ENCODE measurements at places on chromosomes 2 and 18.

GRCh38 chr2:14558335-14558919 lies 74.1 kb upstream of the LRATD1 start:
- no peak for DNase-seq

GRCh38 chr18:111306-112014 lies 46.9 kb upstream of the USP14 start:
- DNase-seq, result no peak

- DNase-seq, result no peak
Observed at GRCh38 chr2:240947176-240947575, 41.0 kb downstream of the CROCC2 start.

DNA sequence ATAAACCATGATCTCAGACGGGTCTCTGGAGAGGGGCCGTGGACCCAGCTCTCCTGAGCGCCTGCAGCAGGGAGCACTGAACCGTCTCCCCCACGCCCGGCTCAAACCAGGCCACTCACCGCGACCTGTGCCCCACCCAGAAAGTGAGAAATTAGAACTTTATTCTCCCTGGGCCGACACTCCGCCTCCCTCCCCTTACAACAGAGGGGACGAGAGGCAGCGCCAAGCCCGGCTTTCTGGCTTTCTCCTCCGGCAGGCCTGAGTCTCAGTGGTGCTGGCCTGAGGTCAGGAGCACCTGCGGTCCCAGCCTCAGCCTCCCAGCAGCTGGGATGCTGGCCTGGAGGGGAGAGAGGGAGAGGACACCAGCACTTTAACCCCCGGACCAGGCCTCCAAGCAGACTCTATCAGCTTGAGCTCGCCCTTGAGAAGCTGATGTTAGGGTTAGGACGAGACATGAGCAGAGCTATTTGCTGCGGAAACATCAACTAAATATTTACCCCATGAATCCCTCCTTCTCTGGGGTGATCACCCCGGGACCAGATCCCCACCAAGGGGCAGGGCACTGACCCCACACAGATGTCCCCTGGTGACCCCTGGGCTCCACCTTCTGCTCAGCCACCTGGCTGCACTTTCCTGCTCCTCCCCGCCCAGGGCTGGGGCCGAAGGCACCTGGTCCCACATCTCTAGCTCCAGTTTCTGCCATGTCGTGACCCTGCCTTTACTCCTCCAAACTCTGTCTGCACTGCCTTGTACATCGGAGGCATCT lies 856.3 kb upstream of the SALL3 start:
- DNase-seq, result no peak

DNA sequence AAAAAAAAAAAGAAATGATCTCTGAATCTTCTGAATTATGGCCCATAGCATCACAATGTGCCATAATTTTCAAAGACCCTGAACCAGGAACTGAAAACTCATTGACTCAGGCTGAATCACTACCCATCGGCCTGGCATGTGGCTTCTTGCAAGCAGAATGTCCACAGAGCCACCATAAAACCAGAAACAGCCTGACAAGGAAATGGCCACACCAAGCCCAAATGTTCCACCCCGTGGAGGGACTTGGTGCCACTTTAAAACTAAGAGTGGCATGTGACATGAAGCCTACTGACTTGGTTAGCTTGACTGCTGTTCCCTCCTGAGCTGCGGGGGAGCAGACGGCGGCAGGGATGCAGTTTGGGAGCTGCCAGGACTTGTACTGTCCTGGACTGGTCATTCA lies 71.2 kb upstream of the RBM44 start:
- no peak for DNase-seq

- DNase-seq, result no peak
Observed at GRCh38 chr2:209529579-209529978, 105.7 kb downstream of the MAP2 start.

DNA sequence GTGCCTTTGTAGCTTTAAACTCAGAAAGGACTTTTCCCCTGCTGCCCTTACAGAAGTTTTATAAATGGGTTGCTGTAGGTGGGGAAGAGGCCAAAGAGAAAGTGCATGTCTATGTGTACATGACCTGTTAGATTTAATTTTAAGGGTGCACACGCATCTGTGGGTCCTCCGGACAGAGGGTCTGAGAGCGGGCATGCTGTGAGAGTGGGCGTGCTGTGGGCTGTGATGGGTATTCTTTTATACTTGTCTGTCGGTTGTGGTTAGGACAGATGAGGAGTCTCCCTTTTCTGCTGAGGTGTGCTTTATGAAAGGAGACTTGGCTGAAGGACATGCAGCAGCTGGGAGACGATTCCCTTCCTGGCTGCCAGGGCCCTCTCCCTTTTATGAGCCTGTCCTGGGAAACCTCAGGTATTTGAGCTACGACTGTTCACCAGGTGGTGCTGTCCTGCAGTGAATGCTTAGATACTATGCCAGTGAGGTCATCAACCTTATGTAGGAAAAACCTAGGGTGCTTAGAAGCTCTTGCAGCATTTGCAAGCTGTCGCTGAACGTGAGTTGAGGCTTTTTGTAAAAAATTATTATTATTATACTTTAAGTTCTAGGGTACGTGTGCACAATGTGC lies 67.5 kb downstream of the TANC1 start:
- peak; percentile 34 for DNase-seq

- no peak for DNase-seq
Observed at GRCh38 chr18:7592305-7593071, 25.4 kb downstream of the PTPRM start.

DNA sequence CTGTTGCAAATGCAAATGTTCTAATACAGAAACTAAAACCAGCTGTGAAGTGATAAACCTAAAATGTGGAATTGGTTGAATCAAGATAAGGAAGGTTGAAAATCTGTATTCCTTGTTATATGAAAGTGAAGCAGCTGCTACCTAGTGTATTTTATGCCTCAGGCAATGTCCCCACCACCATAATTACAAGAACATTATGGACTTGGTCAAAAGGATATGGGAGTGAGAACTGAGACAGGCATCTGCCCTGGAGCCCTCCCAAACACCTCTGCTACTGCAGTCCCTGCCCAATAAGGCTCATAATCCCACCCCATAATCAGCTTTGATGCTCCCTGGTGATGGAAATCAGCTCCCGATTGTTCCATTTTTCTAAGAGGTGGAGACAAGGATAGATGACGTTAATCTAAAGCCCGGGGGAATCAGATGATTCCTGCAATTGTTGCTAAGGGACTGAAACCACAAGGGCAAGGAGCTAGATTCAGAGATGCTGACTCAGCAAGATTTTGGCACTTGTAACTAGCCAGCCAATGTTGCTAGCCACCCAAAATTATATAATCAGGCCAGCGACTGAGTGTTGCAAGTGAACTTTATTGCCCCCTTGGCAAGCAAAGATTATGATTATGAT lies 69.5 kb downstream of the EVA1A start:
- no peak for DNase-seq

GRCh38 chr2:217064234-217065011 lies 204.6 kb upstream of the TNP1 start:
- DNase-seq, result no peak

DNA sequence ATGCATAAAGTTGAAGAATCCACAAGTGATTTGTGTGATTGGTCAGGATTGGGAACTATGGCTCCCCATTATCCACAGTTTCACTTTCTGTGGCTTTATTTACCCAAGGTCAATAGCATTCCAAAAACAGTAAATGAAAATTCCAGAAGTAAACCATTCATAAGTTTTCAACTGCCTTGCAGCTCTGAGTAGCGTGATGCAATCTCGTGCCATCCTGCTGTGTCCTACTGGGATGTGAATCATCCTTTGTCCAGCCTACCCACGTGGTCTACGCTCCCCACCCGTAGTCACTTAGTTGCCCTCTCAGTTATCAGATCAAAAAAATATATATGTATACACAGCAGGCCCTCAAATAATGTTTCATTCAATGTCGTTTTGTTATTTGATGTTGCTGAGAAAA lies 89.0 kb upstream of the DLGAP1 start:
- DNase-seq, result no peak

- no peak for DNase-seq
Observed at GRCh38 chr2:6626401-6627012, 239.2 kb downstream of the CMPK2 start.

DNA sequence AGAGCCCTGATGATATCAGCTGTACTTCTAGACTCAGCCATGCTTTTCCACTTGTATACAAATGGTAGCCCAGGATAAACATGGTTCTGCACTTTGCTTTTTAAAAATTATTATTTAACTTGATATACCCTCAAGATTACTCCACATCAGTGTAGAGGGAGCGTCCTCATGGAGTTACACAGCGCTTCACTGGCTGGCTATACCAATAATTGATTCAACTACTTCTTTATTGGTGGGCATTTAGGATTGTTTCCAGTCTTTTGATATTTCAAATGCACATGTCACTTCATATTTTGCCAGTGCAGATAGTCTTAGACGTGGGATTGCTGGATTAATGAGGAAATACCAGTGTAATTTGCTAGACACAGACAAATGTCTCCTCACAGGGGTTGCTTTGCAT lies 10.8 kb upstream of the NEDD4L start:
- DNase-seq, result peak; percentile 50

GRCh38 chr2:19346983-19347618 lies 11.3 kb downstream of the OSR1 start:
- DNase-seq, result no peak

DNA sequence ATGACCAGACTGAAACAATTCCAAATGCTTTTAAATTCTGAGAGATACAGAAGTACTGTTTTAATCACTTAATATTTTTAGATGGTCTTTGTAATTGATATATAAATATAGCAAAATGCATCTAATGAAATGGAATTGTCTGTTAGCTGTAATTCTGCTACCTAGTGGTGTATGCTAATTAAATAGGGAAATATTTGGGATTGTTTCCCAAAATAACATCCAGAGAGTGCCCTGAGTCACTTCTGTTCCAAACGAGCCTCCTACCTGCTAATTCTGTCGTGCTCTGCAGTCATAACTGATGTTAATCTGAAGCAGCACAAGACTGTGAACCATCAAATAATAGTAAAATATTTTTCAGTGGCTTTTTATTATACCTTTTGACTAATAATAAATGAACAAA lies 71.4 kb upstream of the NOSTRIN start:
- no peak for DNase-seq

GRCh38 chr2:162022290-162022945 lies 51.6 kb downstream of the DPP4 start:
- no peak for DNase-seq

DNA sequence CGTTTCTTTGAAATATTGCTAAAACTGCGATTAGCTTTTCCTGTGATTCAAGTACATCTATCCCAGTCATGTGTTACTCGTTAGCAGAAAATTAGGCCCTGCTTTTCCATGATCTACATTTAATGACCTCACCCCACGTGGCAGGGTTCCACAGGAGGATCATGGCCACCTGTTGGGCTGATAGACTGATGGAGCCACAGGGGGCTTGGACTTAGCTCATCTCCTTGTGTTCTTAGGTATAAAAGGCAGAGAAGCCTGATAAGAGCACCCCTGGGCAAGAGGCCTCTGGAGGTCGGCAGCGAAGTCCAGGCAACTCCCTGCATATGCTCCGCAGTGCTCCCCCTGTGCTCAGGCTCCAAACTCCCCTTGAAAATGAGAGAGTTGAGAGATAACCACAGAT lies 12.9 kb downstream of the FZD7 start:
- no peak for DNase-seq

DNA sequence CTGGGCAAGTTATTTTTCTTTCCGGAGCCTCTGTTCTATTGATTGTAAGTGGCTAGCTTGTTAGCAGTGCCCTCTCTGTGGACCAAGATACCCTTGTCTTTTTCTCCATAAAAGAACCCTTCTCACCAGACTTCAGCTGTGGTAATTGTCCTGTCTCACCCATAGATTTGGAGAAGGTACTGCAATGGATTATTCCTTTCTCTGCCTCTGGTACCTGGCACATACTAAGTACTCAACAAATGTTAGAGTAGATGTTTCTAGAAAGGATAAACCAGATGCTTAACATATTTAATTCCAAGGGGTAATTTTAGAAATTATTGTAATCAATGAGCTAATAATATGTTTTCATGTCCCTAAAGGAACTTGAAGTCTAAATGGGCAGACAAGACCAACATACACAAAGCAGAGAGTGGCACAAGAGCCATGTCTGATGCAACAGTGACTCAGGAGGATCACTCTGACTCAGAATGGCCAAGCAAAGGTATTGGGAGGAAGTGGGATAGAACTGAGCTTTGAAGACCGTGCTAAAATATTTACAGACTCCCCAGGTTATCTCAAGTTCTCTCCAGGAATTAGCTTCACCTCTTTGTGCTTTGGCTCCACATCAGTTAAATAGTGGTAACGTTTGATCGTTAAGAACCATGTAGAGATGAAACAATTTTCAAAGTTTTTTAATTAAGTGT lies 129.7 kb upstream of the OSR1 start:
- DNase-seq, result no peak

GRCh38 chr2:75311521-75311920 lies 112.2 kb upstream of the TACR1 start:
- no peak for DNase-seq

GRCh38 chr2:224426656-224427055 lies 24.7 kb upstream of the FAM124B start:
- DNase-seq, result no peak

DNA sequence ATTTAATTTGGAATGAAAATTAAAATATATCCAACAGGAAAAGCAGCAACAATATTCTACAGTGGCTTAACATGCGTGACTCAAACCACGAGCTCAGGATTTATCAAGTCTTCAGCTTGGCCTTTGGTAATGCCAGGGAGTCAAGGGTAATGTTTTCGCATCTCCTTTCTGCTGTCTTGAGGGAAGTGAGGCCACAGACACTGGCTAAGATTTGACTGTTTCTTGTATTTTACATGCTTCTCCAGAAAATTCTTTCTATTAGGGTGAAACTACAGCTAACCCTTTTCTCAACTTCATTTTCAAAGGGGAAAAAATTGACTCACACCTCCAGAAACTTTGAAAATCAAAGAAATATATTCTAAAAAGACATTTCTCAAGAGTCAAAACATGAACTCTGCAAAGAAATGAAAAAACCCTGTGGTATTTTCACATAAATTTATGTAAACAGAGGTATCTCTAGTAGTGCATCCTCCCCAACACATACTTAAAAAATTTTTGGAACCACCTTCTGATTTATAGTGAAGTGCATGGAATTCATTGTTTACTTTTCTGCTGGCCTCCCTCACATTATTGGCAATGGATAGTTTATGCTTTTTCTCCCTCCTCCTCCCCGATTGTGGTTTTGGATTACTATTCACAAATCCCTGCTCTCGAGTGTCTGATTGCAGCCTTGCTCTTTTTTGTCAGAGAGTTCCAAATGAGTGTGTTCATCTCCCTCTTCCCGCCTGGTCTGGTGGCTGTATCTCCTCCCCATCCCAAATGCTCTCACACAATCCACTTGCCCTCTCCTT lies 48.7 kb downstream of the DPP4 start:
- DNase-seq, result no peak

GRCh38 chr18:6960656-6961055 lies 156.9 kb downstream of the LAMA1 start:
- DNase-seq, result no peak

- no peak for DNase-seq
Observed at GRCh38 chr2:147482111-147482895, 362.5 kb upstream of the ACVR2A start.

Measured in DMS79 (cell line).